A549 treated with GW870086 at 1 μM for 4 hours (cell line): ENCODE measurements at places on chromosomes 13 and 19. TPM values are rescaled to one million over a fixed set of nuclear protein-coding genes. Genes with fewer than 3 reads are reported as not detected.

LIM2 gene
- not detected in 5 replicates for total RNA-seq

TINCR gene
- total RNA-seq: 2.0 to 3.9 TPM (median 2.3 TPM) in 5 replicates

ZNF665 gene
- not detected in 5 replicates for total RNA-seq

PTGIR gene
- total RNA-seq: 0.15 to 0.27 TPM in 2 of 5 replicates, not detected in the others

PCDH17 gene
- total RNA-seq: 0.03 TPM in 1 of 5 replicates, not detected in the others

ADGRE2 gene
- 0.70 to 1.4 TPM (median 1.1 TPM) in 5 replicates for total RNA-seq

MEF2B gene
- total RNA-seq: 0.30 to 0.94 TPM (median 0.49 TPM) in 5 replicates

PSG7 gene
- 0.07 TPM in 1 of 5 replicates, not detected in the others for total RNA-seq

SPRYD7 gene
- total RNA-seq: 7.4 to 9.7 TPM (median 9.2 TPM) in 5 replicates

ATP4A gene
- 0.10 TPM in 1 of 5 replicates, not detected in the others for total RNA-seq

LCP1 gene
- total RNA-seq: 0.16 to 0.26 TPM (median 0.21 TPM) in 5 replicates

IZUMO1 gene
- total RNA-seq: not detected in 5 replicates

HIPK4 gene
- 0.07 to 0.30 TPM (median 0.24 TPM) in 5 replicates for total RNA-seq

GSX1 gene
- not detected in 5 replicates for total RNA-seq

SOX21 gene
- total RNA-seq: 0.33 to 0.99 TPM (median 0.68 TPM) in 5 replicates

STOML3 gene
- not detected in 5 replicates for total RNA-seq

PRX gene
- total RNA-seq: 1.2 to 1.4 TPM (median 1.3 TPM) in 5 replicates

MCEMP1 gene
- not detected in 5 replicates for total RNA-seq

ZNF283 gene
- total RNA-seq: 3.3 to 5.5 TPM (median 4.7 TPM) in 5 replicates

FFAR2 gene
- not detected in 5 replicates for total RNA-seq

NBEA gene
- total RNA-seq: 1.5 to 2.3 TPM (median 2.0 TPM) in 5 replicates

KCNJ14 gene
- 0.97 to 2.1 TPM (median 1.3 TPM) in 5 replicates for total RNA-seq

ZNF616 gene
- total RNA-seq: 0.52 to 1.8 TPM (median 0.96 TPM) in 5 replicates

SLC27A1 gene
- total RNA-seq: 2.0 to 3.2 TPM (median 2.6 TPM) in 5 replicates

C19orf67 gene
- not detected in 5 replicates for total RNA-seq

KIR2DL4 gene
- not detected in 5 replicates for total RNA-seq

PCDH9 gene
- total RNA-seq: 5.5 to 7.3 TPM (median 5.7 TPM) in 5 replicates

RFPL4A gene
- 0.53 to 1.2 TPM (median 0.97 TPM) in 5 replicates for total RNA-seq

SULT2A1 gene
- total RNA-seq: not detected in 5 replicates

SGTA gene
- 56.7 to 79.5 TPM (median 71.6 TPM) in 5 replicates for total RNA-seq

KLK12 gene
- not detected in 5 replicates for total RNA-seq

EXOC3L2 gene
- total RNA-seq: 1.2 to 2.3 TPM (median 1.7 TPM) in 5 replicates

PPP1R37 gene
- 23.0 to 34.7 TPM (median 34.0 TPM) in 5 replicates for total RNA-seq

FGF22 gene
- total RNA-seq: 0.32 to 0.79 TPM (median 0.67 TPM) in 5 replicates

CYP2F1 gene
- total RNA-seq: not detected in 5 replicates

APOC4 gene
- not detected in 5 replicates for total RNA-seq

CEACAM19 gene
- total RNA-seq: 7.3 to 10.3 TPM (median 9.3 TPM) in 5 replicates

PLIN3 gene
- total RNA-seq: 150 to 164 TPM (median 160 TPM) in 5 replicates

SACS gene
- total RNA-seq: 8.6 to 15.2 TPM (median 12.2 TPM) in 5 replicates

SAFB2 gene
- 25.7 to 36.2 TPM (median 34.0 TPM) in 5 replicates for total RNA-seq

CBARP gene
- 2.2 to 4.3 TPM (median 4.1 TPM) in 5 replicates for total RNA-seq

KLK1 gene
- total RNA-seq: 0.16 to 0.46 TPM (median 0.17 TPM) in 3 of 5 replicates, not detected in the others

ZNF71 gene
- 9.3 to 11.7 TPM (median 10.7 TPM) in 5 replicates for total RNA-seq

SHANK1 gene
- 0.16 to 0.46 TPM (median 0.33 TPM) in 4 of 5 replicates, not detected in the other for total RNA-seq

CEBPA gene
- total RNA-seq: 6.5 to 11.0 TPM (median 10.2 TPM) in 5 replicates

CADM4 gene
- 8.3 to 10.2 TPM (median 9.1 TPM) in 5 replicates for total RNA-seq

BLVRB gene
- total RNA-seq: 262 to 364 TPM (median 307 TPM) in 5 replicates

ZNF677 gene
- not detected in 5 replicates for total RNA-seq

KASH5 gene
- total RNA-seq: 0.33 TPM in 1 of 5 replicates, not detected in the others

ZNF628 gene
- 4.5 to 7.2 TPM (median 6.7 TPM) in 5 replicates for total RNA-seq

RAX2 gene
- total RNA-seq: not detected in 5 replicates

ICAM4 gene
- total RNA-seq: 0.09 TPM in 1 of 5 replicates, not detected in the others

REEP6 gene
- total RNA-seq: 4.3 to 6.8 TPM (median 4.4 TPM) in 5 replicates

GIPC3 gene
- total RNA-seq: 0.27 to 0.42 TPM (median 0.31 TPM) in 5 replicates

PLPPR2 gene
- total RNA-seq: 7.3 to 10.9 TPM (median 9.5 TPM) in 5 replicates

ADAMTSL5 gene
- total RNA-seq: 2.9 to 4.5 TPM (median 3.4 TPM) in 5 replicates
